ENCODE measurements at places on chromosomes 12 and 14.

- no peak for DNase-seq
Observed at GRCh38 chr12:77323788-77324415, 258.5 kb upstream of the E2F7 start.

GRCh38 chr12:54075974-54076373 lies 22.3 kb downstream of the HOXC4 start:
- DNase-seq: no peak

DNA sequence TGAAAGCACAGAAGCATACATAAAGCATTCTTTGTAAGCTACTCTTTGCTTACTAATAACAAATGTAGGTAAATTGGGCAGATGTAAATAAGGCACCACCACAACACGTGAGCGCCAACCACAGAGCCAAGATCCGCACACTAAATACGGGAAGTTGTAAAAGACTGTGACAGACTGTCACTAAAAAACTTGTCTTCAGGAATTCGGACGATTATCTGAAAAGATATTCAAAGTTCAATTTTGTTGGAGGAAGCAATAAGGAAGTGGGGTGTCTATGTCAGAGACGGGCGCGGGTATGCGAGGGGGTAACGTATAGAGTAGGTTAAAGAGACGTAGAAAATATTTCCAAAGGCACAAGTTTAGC lies 1.5 kb upstream of the HSP90B1 start:
- no peak for DNase-seq

DNA sequence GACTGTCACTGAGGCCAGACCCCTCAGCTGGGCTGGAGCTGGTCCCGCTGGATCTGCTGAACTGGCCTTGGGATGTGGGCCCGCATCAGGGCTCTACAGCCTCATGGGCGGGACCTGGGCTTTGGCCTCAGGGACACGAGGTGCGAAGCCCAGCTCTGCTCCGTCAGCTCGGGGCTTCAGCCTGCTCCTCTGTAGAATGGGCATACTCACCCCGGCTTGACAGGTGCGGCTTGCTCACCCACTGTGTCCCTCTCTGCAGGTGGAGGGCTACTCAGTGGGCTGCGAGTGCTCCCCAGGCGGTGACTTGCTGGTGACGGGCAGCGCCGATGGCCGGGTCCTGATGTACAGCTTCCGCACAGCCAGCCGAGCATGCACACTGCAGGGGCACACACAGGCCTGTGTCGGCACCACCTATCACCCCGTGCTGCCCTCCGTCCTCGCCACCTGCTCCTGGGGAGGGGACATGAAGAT lies 57.6 kb downstream of the BEGAIN start:
- no peak for DNase-seq

All from activated CD4-positive, CD25-positive, alpha-beta regulatory T cell (primary cell).